ENCODE measurements at places on chromosomes 11 and 22.

DNA sequence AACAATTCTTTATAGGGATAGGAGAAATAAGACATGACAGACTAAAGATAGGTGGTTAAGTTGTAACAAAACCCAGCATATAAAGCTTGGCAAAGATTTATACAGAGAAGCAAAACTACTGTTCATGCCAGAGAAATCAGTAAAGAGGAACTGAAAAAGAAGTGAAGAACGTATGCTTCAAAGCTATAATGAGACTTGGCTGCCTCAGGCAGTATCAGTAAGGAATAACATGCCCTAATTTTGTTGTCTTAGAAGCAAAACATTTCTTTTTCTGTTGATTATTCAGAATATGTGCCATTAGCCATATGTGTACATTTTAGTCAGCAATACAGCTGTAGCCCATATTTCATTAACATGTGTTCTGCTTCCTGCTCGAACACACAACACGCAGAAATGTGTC is 403.2 kb downstream of the NELL1 start:
- no peak for DNase-seq

- no peak for DNase-seq
Measured at GRCh38 chr11:71505781-71506180, 21.3 kb upstream of the KRTAP5-7 start.

DNA sequence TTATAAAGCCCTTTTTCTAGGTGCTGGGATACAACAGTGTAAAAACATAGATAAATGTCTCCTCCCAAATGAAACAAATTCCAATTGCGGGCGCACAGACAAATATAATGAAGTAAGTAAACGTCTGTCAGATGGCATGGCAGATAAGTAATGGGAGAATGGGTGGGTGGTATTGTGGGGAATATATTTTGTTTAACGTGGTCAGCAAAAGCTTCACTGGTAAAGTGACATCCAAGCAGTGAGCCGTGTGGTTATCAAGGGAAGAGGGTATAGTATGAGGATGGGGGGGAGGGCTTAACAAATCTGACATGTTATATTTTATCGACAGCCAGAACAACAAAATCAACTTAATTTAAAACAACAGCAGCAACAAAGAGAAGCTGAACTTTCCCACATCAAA is 1.2 kb downstream of the SVIP start:
- no peak for DNase-seq

DNA sequence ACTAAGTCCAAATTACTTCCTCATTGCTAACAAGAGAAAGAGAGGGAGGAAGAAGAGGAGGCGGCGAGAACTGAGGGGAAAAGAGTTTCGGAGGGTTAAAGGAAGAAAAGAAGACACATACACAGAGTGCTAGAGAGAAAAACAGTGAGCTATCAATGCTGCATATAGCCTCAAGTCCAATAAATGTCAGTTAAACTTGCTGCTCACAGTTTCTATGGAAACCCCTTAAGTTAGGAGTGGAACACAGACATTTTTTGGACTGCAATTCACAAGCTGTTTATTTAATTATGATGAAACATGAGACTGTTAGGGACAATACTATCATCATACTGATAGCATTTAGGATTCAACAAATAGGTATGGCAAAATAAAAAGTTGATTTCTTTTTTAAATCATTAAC is 1320.4 kb downstream of the LRRC4C start:
- no peak for DNase-seq

GRCh38 chr11:125890447-125891100 is 3.1 kb downstream of the HYLS1 start:
- no peak for DNase-seq

- DNase-seq = no peak
Measured at GRCh38 chr11:11044137-11044855, 186.4 kb upstream of the ZBED5 start.

DNA sequence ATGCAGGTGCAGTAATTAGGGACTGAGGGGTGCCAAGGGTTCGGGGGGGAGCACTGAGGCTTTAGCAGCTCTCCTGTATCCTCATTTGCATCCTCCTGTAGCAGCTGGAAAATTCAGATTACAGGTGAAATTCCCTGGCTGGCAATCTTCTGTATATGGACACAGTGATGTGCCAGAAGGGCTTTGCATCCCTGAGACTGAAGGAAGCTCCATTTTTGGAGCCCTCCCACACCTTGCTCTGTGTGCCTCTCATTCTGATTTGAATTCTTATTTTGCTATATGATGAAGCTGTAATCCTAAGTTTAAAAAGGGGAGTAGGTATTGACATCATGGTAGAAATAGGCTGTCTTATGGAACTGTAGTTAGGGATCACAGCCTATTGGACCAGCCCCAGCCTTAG is 46.6 kb downstream of the SCN3B start:
- DNase-seq = no peak

DNA sequence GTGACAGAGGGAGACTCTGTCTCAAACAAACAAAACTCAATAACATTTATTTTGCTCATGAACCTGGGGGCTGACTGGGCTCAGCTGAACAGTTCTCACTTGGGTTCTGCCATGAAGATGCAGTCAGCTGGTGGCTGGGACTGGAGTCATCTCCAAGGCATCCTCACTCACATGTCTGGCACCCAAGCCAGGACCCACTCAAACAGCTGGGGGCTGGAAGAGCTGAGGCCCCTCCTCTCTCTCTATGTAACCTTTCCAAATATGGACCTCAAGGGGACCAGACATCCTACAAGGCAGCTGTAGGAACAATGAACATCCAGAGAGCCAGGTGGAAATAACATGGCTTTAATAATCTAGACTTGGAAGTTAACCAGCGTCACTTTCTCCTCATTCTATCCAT is 16.8 kb downstream of the HSPA8 start:
- no peak for DNase-seq

DNA sequence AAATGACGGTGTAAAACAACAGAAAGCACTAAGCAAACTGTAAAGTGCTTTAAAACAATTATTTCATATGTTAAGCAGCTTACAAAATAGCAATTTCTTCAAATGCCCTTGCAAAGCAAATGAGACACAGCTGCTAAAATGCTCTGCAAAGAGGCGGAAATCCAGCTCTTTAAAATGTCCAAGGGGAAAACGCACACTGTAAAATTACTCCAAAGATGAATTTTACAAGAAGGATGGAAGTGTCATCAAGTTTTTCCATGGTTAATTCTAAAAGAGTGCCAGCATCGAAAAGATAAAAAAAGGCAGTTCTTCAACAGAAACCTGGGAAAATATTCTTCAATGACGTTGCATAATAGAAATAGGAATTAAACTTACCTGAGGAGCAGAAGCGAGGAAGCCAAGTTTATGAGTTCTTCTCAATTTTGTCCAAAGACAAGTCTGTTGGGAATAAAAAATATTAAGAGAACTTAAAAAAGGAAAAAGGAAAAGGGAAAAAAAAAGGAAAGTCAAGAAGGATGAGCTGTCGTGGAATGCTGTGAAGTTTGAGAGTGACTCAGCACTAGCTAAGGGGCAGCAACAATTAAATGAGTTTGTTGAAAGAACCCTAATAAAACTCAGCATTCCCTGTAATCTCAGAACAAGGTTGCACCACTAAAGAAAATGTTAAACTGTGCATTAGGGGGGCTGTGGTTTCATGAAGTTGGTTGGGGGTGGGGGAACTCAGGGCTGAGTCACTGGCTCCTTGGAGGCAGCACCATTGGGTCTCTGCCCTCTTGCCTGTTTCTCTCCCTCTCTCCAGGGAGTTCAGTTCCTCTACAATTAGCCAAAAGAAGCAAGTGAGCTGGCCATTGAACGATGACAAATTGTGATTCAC is 64.2 kb upstream of the BLID start:
- DNase-seq = peak; percentile 74

GRCh38 chr11:464316-464715 is 14.2 kb downstream of the PTDSS2 start:
- DNase-seq = no peak

GRCh38 chr11:106957030-106957482 is 61.2 kb downstream of the GUCY1A2 start:
- DNase-seq = no peak

- DNase-seq = no peak
Measured at GRCh38 chr22:49481659-49482399, 345.8 kb downstream of the BRD1 start.

- no peak for DNase-seq
Measured at GRCh38 chr11:82738091-82738490, 4.4 kb upstream of the FAM181B start.

GRCh38 chr11:124499711-124500110 is 43.7 kb downstream of the OR8B12 start:
- no peak for DNase-seq

DNA sequence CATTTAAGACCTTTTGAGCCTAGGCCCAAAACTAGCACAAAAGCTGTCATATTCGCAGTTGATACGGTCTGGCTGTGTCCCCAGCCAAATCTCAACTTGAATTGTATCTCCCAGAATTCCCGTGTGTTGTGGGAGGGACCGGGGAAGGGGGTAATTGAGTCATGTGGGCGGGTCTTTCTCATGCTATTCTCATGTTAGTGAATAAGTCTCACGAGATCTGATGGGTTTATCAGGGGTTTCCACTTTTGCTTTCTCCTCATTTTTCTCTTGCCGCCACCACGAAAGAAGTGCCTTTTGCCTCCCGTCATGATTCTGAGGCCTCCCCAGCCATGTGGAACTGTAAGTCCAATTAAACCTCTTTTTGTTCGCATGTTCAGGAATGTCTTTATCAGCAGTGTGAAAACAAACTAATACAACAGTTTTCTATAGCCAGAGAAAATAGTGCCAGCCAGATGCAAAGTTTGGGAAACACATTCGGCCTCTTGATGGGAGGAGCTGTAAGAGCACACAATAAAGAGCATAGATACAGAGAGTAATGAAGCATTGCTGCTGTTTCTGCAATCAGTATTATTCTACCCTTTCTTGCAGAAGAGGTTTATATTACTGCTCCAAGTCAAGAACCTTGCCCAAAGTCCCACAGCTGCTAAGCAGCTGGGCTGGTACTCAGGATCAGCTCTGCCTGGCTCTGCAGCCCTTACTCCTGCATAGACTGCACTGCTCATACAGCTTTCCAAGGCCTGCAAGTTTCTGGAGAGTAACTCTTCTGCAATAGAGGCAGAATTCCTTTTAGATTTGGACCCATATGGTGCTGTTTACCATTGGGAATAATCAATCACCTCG is 2.0 kb upstream of the ZNF195 start:
- DNase-seq = no peak

GRCh38 chr11:47171061-47171838 is 5.4 kb downstream of the ARFGAP2 start:
- DNase-seq = no peak

GRCh38 chr11:63289658-63290057 is 46.3 kb upstream of the SLC22A25 start:
- no peak for DNase-seq

DNA sequence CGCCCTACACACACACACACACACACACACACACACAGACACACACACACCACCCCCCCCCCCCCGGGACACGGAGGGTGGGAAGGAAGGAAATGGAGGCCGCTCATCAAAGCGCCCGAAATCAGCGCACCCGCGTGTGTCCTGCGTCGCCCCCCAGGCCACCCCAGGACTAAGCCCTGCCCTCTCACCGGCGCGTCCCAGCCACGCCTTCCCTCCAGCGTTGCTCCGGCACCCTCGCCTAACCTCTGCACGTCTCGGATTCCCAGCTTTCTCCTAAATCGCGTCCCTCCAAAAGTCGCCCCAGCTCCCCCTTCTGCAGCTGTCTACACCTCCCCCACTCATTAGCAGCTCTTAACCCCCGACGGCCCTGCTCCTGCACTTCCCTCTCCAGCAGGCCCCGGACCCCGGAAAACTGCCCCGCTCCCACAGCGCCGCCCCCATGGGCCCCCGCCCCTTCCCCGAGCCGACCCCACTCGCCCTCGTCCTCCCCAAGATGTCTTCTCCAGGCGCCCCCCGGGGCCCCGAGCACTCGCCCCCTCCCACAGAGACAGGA is 557 bp downstream of the PACSIN2 start:
- peak; percentile 58 for DNase-seq

GRCh38 chr22:20980938-20981722 is 967 bp upstream of the LZTR1 start:
- DNase-seq = no peak

DNA sequence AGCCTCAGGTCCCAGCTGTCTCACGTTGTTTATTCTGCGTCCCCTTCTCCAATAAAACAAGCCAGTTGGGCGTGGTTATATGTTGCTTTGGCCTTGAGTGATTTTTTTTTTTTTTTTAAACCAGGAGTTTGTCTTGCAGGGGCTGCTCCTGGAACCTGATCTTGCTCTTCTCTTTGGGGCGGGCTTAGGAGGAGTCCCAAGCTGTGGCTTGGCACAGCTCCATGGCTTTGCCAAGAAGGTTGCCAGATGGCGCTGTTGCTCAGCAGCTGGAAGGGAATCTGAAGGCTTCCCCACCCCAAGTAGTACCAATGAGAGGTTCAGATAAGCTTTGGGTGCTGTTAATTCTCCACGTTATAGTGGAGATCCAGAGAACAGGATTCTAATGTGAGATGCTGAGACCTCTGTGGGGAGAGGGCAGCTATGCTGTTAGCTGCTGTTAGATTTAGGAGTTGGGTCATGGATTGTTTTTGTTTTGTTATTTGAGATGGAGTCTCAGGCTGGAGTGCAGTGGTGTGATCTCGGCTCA is 2.0 kb upstream of the FERMT3 start:
- peak; percentile 93 for DNase-seq

DNA sequence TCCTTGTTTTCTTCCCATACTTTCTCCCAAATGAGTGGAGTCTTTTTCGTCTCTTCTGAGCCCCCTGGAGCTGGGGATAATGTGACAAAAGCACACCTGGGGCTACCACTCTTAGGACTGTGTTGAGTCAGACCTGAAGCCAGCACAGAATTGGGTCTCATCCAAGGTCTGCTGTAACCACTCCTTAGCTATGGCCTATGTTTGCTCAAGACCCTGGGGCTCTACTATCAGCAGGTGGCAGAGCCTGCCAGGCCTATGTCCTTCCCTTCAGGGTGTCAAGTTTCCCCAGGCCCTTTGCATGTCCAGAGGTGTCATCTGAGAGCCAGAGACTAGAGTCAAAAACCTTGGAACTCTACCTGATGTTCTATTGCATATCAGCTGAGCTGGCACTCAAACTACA is 335.7 kb downstream of the DDX10 start:
- DNase-seq = no peak

GRCh38 chr11:32940865-32941264 is 48.3 kb downstream of the QSER1 start:
- DNase-seq = no peak

GRCh38 chr11:58316142-58316541 is 42.7 kb downstream of the OR5B17 start:
- peak; percentile 35 for DNase-seq

- no peak for DNase-seq
Measured at GRCh38 chr11:3035333-3035732, 21.9 kb downstream of the CARS1 start.

GRCh38 chr22:34879001-34879400 is 187.0 kb upstream of the ISX start:
- DNase-seq = no peak

DNA sequence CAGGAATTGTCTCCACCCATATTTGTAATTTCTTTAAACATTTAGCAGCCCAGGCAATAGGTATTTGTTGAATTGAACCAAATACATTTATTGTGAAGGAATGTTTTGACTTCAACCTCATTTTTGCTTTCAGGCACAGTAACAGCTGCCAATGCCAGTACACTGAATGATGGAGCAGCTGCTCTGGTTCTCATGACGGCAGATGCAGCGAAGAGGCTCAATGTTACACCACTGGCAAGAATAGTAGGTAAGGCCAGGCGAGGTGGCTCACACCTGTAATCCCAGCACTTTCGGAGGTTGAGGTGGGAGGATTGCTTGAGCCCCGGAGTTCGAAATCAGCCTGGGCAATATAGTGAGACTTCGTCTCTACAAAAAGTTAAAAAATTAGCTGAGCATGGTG is 20.9 kb downstream of the ACAT1 start:
- DNase-seq = no peak

- no peak for DNase-seq
Measured at GRCh38 chr22:39303358-39303757, 16.1 kb downstream of the RPL3 start.

Data from GM03348 (cell line).